Breast epithelium (tissue), 4 donors: ENCODE measurements at places on chromosomes 12 and 14. TPM values are rescaled to one million over a fixed set of nuclear protein-coding genes. Genes with fewer than 3 reads are reported as not detected.
A peak's percentile ranks its signal among the peaks of the same experiment; 100 is the strongest.

- no peak overlapping the region for H3K27ac ChIP-seq
- H3K27me3 ChIP-seq: peaks cover 46% of the 10 kb centered on the region
- DNase-seq: no peak
- H3K4me3 ChIP-seq: no peak overlapping the region
Measured at GRCh38 chr14:95760596-95760995, 46.7 kb upstream of the TCL1A start.

GRCh38 chr12:72271451-72272090, 599 bp upstream of the TRHDE start:
- no peak overlapping the region for H3K27ac ChIP-seq
- peaks cover 3% of the 10 kb centered on the region for H3K4me1 ChIP-seq
- peaks cover 8% of the 10 kb centered on the region for H3K27me3 ChIP-seq
- H3K4me3 ChIP-seq: peak overlapping the region; percentile 58

- no peaks in the 10 kb centered on the region for H3K27me3 ChIP-seq
- H3K36me3 ChIP-seq: no peaks in the 10 kb centered on the region
- H3K4me3 ChIP-seq: no peak overlapping the region
Measured at GRCh38 chr14:85428926-85429325, 101.0 kb upstream of the FLRT2 start.

- no peak overlapping the region for H3K27ac ChIP-seq
- H3K4me3 ChIP-seq: no peak overlapping the region
- no peaks in the 10 kb centered on the region for H3K27me3 ChIP-seq
- no peaks in the 10 kb centered on the region for H3K36me3 ChIP-seq
Measured at GRCh38 chr12:40469736-40470135, 222.5 kb upstream of the CNTN1 start.

DNA sequence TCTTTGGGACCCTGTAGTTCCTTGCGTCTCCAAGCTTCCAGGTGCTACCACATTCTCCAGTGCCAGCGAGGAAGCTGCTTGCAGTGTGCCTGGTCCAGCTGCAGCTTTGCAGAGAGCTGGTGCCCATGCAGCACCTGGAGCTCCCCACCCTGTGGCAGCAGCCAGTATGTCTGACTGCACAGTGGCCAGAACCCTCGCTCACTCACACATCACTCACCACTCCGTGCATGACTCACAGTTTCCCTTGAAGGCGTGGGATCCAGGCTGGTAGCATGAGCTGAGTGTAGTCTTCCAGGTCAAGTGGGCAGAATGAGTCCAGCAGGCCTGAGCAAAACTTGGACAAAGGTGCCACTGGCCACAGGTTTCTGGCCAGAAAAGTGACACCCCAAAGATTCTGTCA, 33.6 kb downstream of the SDR9C7 start:
- H3K4me1 ChIP-seq: no peaks in the 10 kb centered on the region
- no peak overlapping the region for H3K27ac ChIP-seq
- H3K36me3 ChIP-seq: no peaks in the 10 kb centered on the region
- no peaks in the 10 kb centered on the region for H3K27me3 ChIP-seq
- no peak overlapping the region for H3K4me3 ChIP-seq
- DNase-seq: no peak

- H3K27me3 ChIP-seq: no peaks in the 10 kb centered on the region
- no peak for DNase-seq
- no peaks in the 10 kb centered on the region for H3K4me1 ChIP-seq
- no peak overlapping the region for H3K4me3 ChIP-seq
- no peak overlapping the region for H3K27ac ChIP-seq
Measured at GRCh38 chr12:85642288-85642687, 193.9 kb downstream of the RASSF9 start.

DNA sequence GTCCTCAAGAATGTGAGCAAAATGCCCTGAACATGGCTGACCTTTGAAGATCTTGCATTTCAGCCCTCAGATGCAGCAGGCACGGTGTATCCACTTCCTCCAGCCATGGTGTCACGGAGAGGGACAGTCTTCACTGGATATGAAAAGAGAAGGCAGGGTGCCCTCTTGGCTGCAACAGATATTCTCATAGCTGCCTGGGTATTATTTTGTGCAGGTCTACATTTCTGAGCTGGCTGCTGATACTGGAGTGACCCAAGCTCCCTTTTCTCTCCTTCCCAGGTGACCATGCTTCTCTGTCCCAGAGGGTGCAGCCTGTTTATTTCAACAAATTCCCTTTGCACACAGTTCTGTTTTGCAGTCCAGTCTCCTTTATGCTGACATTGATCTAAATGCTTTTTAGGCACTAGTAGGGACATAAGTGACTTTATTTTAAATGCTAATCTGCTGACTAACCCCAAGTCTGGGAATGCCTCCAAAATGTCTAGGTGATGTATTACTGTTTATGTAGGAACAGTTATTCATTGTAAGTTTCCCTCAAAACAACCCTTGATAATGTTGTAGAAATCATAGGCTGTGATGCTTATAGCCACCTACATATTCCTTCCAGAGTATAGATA, 17.4 kb upstream of the PYGL start:
- no peaks in the 10 kb centered on the region for H3K4me1 ChIP-seq
- H3K4me3 ChIP-seq: no peak overlapping the region
- DNase-seq: no peak
- H3K27me3 ChIP-seq: no peaks in the 10 kb centered on the region
- no peaks in the 10 kb centered on the region for H3K36me3 ChIP-seq

DNA sequence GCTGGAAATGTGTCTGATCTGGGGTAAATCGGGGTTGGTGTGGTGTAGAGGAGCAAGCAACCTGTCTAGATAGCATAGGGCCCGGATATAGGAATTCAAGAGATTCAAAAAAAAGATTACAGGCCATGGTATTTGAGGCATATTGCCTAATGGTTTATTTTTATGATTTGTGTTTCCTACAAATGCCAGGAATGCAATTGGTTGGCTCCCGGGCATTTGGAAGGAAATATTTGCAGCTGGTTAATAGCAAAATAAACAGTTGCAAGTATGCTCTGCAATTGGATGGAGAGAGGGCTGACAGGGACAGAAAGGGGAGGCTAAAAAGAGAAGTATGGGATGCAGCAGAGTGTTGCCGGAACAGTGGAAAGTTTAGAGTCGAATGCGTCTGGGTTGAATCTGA, 315.6 kb upstream of the ATP2B1 start:
- no peaks in the 10 kb centered on the region for H3K27me3 ChIP-seq
- H3K36me3 ChIP-seq: no peaks in the 10 kb centered on the region
- no peak for DNase-seq
- no peaks in the 10 kb centered on the region for H3K4me1 ChIP-seq
- no peak overlapping the region for H3K4me3 ChIP-seq

DNA sequence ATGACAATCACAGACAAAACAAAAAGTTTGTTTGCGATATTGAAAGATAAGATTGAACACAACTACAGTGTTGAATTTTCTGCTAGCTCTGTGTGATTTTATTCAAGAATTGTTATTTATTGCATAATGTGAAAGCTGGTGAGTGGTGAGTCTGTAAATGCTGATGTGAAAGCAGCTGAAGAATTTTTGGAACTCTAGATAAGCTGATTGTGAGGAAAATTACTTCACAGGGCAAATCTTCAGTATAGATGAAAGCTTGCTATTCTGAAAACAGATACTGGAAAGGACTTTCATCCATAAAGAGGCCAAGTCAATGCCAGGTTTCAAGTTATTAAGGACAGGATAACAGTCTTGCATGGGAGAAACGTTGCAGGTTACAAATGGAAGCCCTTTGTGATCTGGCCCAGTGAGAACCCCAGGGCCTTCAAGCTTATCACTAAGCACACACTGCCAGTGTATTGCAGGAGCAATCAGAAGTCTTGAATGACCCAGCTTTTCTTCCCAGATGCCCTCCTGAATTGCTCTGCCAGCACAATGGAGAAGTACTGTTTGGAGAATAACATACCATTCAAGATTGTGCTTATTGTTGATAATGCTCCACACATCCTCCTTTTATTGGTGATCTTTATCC, 153.7 kb downstream of the PCNX1 start:
- no peak for DNase-seq
- H3K27me3 ChIP-seq: no peaks in the 10 kb centered on the region
- no peaks in the 10 kb centered on the region for H3K4me1 ChIP-seq
- H3K27ac ChIP-seq: no peak overlapping the region
- no peaks in the 10 kb centered on the region for H3K36me3 ChIP-seq

- peak overlapping the region; percentile 71 for H3K27ac ChIP-seq
- H3K36me3 ChIP-seq: no peaks in the 10 kb centered on the region
- H3K4me3 ChIP-seq: no peak overlapping the region
- no peaks in the 10 kb centered on the region for H3K27me3 ChIP-seq
- peaks cover 5% of the 10 kb centered on the region for H3K4me1 ChIP-seq
Measured at GRCh38 chr12:51884676-51885229, 3.1 kb upstream of the ANKRD33 start.

- no peak for DNase-seq
- H3K4me1 ChIP-seq: peaks cover 11% of the 10 kb centered on the region
- H3K27me3 ChIP-seq: no peaks in the 10 kb centered on the region
Measured at GRCh38 chr12:6768990-6769389, 2.8 kb downstream of the PTMS start.

The CEBPE gene
- total RNA-seq: not detected

The SLC5A8 gene
- not detected for total RNA-seq

The FBXO33 gene
- 15.8 TPM for total RNA-seq

The HOXC11 gene
- total RNA-seq: 0.29 TPM

The B3GNT4 gene
- not detected for total RNA-seq

The PSEN1 gene
- total RNA-seq: 45.6 TPM

The TTC6 gene
- total RNA-seq: 74.7 TPM

The HOXC12 gene
- total RNA-seq: not detected

The ERO1A gene
- total RNA-seq: 28.6 TPM
